ENCODE measurements at places on chromosomes 3 and 15.

- no peak for DNase-seq
Measured at GRCh38 chr3:59186725-59187124, 136.9 kb upstream of the CFAP20DC start.

- DNase-seq, result no peak
Measured at GRCh38 chr15:80883641-80884040, 104.5 kb downstream of the CEMIP start.

DNA sequence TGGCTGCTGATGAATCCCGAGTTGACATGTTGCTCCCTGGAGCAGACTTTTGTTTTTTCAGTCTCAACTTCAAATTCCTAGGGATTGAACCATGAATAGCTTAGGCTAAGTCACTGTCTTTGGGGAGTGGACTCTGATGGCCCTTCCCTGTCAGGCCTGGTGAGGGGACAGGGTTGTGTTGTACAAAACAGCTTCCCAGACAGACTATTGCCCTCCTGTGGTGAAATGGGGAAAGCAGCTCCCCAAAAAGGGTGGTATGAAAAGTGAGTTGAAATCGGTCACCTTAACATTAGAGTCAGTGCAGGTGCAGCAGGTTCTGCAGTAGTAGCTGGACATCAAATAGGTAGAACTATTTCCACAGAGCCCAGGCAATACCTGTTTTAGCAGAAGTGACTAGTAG lies 775.6 kb downstream of the ROBO2 start:
- DNase-seq, result no peak

- no peak for DNase-seq
Measured at GRCh38 chr3:189698811-189699210, 67.6 kb downstream of the TP63 start.

GRCh38 chr15:60379525-60380274 lies 18.1 kb downstream of the ANXA2 start:
- DNase-seq, result peak; percentile 93

GRCh38 chr3:73405853-73406252 lies 218.9 kb downstream of the PDZRN3 start:
- DNase-seq, result no peak

- DNase-seq, result no peak
Measured at GRCh38 chr3:188432802-188433520, 279.0 kb downstream of the LPP start.

- no peak for DNase-seq
Measured at GRCh38 chr15:55008421-55008820, 188.3 kb downstream of the RSL24D1 start.

DNA sequence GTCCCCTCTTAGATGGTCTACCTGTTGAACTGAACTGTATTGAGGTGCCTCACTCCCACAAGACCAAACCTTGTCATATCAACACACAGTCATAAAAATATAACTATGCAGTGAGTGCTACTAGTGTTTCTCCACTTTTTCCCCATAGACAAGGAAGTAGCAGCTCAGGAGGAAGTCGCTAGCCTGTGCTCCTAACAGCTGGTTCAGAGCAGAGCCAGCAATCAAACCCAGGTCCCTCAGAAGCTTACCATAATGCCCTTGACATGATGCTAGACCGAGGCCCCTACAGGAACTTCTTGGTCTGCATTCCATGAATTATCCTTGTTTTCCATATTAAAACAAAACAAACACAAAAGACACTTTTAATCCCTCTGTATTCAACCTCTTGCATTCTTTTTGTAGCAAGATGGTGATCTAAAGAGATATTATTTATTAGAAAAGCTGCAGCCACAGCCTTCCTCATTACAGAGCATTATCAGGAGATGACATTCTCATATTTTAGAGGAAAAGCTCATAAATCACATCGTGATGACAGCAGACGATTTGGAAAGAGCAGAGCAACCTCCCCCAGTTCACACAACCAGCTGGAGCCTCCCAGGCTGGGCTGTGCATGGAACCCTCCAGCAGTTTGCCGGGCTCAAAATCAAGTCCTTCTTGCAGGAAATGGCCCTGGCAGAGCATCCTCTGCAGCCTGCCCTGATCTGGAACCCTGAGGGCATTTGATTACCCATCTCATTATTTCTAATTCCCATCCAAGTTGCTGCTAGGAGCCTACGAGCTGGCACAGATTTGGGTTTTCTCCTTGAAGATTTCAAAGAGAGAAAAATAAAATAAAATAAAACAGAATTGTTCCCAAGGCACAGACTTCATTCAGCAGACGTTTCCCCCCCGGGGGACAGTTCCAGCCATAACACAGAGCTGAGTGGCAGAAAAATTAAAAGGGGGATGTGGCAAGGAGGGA lies 118.8 kb downstream of the SRGAP3 start:
- DNase-seq, result no peak

- DNase-seq, result no peak
Measured at GRCh38 chr3:125591116-125591760, 4.1 kb downstream of the OSBPL11 start.
